ENCODE measurements at places on chromosomes 5 and 9.

DNA sequence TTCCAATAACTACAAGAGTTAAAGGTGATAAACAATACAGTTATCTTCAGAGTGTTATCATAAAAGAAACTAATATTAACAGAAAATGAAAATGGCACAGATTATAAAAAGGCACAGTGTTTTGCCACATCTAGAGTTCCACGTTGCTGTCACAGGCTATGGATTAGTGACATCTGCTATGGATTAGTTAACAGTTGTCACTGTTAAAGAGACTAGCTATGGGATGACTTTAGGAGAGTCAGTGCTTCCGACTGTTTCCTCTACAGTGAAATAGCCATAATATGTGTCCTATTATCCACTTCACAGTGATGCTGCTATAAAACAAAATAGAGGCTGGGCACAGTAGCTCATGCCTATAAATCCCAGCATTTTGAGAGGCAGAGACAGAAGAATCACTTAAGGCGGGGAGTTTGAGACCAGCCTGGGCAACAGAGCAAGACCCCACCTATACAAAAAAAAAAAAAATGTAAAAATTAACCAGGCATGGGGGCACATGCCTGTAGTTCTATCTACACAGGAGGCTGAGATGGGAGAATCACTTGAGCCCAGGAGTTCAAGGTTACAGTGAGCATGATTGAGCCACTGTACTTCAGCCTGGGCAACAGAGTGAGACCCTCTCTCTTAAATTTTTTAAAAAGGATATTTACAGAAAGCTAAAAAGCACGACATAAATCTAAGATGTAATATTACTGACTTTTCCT lies 19.7 kb downstream of the MAPKAP1 start:
- no peak for DNase-seq

DNA sequence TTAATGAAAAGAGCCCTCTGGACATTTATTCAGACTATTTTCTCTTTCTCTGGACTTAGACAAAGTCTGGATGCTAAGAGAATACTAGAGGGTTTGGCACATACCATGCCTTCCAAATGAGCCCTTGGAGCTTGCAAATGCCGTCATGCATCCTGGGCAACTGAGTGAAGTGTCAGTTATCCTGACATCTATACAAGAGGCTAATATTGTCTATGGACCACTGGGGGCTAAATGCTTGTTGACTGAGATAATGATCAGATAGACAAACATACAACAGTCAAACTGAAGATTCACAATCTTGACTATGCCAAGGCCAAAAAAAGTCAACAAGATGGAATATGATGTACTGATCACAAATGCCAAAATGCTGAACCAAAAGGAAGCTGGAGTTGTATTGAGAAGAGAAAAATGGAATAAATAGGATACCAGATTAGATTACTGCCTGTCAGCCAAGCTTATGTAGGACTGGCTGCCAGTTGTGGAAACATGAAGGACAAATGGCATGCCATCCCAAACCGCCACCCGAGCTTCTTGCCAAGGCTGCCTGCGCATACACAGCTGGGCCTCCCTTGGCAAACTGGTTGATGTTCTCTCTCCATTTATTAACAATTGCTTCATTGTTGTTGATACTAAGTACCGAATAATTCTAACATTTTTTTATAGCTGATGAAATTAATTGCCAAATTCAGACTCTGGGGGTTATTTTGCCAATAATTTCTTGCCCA lies 240.1 kb upstream of the GRAMD2B start:
- no peak for DNase-seq

GRCh38 chr9:116998305-116998704 lies 311.2 kb downstream of the TRIM32 start:
- no peak for DNase-seq

DNA sequence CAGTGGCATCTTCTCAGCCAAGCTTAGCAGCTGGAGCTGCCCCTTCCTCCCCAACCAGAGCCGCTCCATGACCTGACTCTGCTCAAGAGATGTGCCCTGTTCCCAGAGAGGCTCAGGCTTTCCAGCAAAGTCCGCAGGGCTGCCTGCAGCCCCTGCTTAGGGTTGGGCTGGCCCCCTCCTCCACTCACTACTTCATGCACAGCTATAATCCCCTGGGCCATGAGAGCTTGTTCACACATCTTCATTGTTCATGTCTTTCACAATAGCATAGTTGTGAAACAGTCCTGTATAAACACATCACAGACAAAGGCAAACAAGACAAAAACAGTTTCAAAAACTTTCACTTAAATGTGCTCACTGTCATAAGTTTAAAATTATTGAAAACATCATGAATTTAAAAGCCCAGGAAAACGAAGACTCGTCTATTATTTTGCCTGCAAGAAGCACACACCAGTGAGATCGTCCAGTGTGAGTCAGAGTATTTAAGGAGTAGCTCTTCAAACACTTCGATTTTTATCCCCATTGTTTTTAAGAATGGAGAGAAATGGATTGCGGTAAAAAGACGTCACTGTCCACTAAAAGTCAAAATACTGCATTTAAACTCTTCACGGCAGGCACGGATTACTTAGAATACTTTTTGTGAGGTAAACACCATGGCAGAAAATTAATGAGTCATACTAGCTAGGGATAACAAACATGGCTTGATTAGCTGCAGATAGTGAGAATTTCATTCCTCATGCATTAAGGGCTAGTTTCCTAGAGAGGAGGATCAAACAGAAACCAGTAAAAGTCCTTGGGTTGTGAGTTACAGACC lies 40.7 kb upstream of the S1PR3 start:
- no peak for DNase-seq

DNA sequence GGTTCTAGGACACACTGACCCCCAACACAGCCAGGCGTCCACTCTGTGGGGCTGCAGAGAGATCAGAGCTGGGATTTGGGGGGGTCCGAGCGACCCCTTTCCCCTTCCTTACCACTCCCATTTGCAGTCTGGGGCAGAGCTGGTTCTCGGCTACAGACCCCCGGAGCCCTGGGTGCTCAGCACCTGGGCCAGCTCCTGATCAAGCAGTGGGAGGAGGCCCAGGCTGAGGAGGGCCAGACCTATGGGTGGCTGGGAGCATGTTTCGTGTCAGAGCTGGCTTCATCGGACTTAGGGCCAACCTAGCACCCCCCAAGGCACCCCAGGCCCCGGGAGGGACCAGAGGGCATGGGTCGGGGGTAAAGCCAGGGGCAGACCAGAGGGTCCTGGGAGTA lies 7.6 kb downstream of the GRIN1 start:
- DNase-seq = no peak

GRCh38 chr5:9066349-9066748 lies 479.5 kb downstream of the SEMA5A start:
- no peak for DNase-seq

- no peak for DNase-seq
Measured at GRCh38 chr9:136323371-136323789, 4.0 kb upstream of the GPSM1 start.

- no peak for DNase-seq
Measured at GRCh38 chr9:91092214-91092613, 269.5 kb downstream of the AUH start.

DNA sequence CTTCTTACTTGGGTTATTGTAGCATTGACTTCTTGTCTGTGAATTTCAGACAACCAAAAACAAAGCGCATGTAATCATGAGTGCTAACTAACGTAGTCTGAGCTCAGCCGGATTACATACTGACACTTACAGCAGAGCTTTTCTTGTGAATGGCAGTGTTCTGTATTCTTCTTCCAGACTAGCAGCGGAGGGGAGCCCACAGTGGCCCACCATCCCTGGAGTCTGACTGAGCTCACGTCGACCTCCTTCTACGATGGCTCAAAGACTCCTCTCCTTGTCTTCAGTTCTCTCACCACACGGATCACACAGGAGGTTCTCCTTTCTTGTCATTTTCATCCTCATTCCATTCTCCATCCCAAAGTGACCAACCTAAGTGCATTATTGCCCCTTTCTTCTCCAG lies 211.4 kb downstream of the CHSY3 start:
- DNase-seq = no peak

DNA sequence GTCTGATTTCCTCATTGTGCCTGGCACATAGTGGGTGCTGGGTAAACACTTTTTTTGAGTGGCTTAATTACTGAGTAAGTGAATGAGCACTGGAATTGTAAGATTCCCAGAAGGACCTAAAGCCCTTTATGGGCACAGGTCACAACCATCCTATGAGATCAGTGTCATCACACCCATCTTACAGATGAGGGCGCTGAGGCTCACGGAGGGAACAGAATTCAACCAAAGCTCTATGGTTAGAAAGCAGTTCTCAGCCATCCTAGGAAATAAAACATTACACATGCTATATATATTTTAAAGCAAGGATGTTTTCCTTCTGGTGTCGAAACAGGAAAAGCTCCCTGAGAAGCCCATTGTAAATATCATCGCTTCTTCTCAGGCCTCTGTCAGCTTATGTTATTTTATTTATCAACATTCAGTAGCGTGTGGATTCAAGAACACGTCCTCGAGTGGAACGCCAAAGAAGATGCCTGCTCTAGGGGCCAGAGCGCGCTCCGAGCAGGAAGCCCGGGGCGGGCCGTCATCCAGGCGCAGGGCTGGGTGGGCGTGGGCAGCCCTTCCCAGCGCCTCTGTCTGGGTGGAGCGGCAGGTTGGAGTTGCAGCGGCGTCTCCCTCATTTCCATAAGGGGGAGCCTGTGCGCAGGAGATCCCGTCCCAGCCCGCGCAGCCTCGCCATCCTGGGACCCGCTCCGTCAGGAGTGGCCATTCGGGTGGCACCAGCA lies 155.8 kb upstream of the SMIM23 start:
- no peak for DNase-seq

DNA sequence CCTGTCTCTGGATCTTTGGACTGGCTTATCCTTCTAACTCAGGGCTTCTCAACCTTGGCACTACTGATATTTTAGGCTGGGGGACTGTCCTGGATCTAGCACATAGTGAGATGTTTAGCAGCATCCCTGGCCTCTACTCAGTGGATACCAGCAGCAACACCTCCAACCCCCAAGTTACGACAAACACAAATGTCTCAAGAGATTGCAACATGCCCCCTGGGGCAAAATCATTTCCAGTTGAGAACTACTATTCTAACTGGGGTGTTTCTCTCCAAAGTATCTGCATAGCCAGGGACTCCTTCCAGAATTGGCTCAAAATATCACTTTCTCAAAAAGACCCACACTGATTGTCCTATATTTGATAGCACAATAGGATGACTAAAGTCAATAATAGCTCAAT lies 7.2 kb upstream of the TLR4 start:
- DNase-seq = no peak

- DNase-seq = no peak
Measured at GRCh38 chr9:6876195-6876894, 118.6 kb downstream of the KDM4C start.

DNA sequence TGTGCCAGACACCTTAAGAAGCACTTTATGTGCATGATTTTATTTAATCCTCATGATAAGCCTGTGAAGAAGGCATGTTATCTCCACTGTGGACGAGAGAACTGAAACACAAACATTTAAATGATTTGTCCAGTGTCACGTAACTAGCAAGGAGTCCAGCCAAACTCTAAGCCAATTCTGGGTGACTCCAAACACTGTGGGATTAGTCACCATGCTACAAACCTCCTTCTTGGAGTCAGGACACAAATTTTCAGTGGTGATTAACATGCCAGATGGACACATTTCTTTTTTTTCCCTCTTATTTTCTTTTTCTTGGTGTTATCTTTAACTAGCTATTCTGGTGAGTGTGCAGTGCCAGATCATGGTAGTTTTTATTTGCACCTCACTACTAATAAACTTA lies 316.8 kb downstream of the NDUFS4 start:
- no peak for DNase-seq

- DNase-seq = no peak
Measured at GRCh38 chr9:89224633-89225032, 46.0 kb upstream of the SHC3 start.

DNA sequence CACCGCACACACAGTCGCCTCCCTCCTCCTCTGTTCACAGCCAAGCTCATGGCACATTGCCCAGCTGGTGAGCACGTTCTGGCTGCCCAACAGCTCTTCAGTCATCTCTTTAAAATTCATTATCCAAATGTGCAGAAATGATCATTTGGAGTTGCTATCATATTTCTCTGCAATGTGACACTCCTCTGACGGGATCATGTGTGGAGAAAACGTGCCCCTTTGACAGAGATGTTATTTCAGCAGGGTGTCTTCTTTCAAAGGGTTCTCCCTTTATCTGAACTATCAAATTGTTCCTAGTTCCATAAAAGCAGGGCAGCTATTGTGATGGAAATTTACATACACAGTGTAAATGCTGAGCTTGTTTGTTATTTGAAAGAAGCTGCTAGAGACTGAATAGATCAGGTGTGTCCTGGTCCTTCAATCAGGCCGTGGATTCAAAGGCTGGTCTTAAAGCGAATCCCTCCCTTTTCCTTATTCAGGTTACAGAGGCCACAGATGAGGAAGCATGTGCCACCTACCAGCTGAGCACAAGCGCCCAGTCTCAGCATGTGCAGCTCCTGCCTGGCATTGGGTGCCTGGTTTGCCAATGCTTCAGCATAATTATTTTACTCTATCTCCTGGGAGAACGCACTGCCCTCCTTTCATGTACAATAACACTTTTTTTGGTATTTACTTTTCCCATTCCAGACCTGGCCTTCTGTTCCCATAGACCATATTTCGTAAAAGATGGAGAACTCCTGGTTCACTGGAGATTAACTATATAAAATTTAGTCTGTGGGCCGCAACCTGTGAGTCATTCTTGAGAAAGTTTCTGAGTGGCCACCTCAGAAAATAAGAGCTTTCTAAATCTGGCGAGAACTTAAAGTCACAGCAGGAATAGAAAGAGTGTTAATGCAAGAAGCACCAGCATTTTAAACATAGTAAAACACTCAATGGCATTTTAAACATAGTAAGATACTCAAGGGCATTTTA lies 433.7 kb downstream of the ENC1 start:
- DNase-seq = no peak

DNA sequence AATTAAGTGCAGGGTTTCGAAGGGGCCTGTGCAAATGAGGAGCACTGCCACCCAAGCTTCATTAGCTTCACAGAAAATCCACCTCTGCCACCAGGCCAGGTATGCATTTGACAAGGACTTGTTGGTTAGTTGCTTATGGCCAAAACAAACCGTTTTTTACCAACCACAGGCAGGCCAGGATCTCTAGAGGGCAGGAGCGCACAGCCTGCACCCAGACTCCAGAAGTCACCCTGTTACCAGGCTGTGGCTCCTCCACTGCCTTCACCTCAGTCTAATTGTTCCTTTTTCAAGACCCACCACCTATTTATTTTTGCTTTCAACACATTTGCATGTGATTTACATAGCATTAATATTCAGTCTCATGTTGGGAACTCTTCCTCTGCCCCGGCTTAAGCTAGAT lies 78.3 kb upstream of the HSPA9 start:
- no peak for DNase-seq

DNA sequence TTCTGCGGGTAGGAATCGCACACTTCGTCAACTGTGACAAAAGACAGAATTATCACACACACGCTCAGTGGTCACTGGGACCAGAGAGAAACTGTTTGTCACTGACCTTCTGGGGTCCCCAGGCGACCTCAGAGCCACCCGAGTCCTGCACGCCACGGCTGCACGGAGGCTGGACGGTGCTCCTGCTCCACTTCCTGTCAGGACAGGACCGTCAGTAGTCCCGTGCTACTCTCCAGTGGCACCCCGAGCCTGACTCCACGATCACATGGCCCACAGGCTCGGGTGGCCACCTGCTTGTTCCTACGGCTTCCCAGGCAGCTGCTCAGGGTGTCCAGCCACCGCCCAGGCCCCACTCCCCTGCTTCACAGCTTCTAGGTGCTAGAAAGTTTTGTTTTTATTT lies 17.9 kb downstream of the MRNIP start:
- DNase-seq = no peak

GRCh38 chr5:74534397-74535129 lies 106.0 kb downstream of the ENC1 start:
- no peak for DNase-seq

All from natural killer cell (primary cell).